ENCODE measurements at places on chromosomes 1 and 21.

DNA sequence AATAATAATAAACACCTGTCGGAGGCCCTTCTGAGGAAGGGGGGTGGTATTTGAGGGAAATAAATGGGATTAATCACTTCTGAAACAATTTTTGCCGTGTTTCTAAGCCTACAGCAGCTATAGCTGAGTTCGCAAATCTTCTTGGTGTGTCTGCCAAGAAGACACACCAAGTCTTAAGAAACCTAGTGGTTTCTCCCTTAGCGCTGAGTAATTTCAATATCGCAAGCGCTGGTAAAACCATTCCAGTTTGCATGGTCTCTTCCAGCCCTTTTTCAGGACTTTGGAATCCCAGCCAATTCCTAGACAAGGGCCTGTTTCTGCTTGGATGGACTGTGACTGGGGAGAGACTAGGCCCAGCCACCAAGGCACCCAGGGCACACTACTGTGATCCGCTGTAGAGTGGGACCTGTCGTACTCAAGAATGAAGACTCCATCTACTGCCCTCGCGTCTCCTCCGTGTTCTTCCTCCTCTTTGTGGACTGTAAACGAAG, 7.5 kb upstream of the LHX8 start:
- H3K27ac ChIP-seq = no peak overlapping the region
- no peaks in the 10 kb centered on the region for H3K36me3 ChIP-seq
- H3K27me3 ChIP-seq = peaks cover 30% of the 10 kb centered on the region
- no peak for DNase-seq
- H3K4me3 ChIP-seq = no peak overlapping the region

DNA sequence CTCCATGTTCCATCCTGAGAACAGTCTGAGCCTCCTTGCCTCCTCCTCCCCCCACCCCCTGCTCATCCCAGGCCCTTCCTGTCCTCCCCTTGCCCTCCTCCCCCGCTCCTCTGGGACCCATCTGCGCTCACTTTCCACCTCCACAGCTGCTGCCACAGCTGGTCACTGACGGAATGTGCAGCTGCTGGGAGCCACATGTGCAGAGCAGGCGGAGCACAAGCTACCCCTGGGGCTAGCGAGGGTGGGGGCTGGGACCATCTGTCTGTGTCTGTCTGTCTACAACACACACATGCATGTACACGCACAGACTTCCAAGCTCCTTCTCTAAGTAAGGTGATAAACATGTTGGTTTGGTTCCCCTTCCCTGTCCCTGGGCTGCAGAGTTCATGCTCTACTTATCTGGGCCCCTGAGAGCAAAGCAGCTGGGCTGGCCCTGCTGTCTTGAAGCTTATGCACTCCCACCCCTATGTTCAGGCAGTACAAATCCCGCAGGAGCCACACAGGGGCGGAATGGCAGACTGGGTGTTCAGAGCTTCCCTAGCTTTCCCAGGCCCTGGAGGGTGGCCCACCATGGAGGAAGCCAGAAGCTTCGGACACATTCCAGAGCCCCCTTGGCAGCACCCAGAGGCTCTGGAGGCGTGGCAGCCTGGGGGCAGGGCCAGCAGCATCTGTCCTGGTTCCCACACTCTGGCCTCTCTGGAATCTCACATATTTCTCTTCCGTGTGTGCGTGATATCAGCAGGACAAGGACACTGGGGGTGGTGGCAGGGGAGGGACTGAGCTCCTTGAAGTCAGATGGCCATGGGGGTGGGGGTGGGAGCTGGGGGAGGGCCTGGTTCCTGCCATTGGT, 7.0 kb upstream of the HEYL start:
- H3K27me3 ChIP-seq = no peaks in the 10 kb centered on the region
- no peaks in the 10 kb centered on the region for H3K4me1 ChIP-seq
- no peak for DNase-seq
- H3K36me3 ChIP-seq = no peaks in the 10 kb centered on the region
- no peak overlapping the region for H3K27ac ChIP-seq

DNA sequence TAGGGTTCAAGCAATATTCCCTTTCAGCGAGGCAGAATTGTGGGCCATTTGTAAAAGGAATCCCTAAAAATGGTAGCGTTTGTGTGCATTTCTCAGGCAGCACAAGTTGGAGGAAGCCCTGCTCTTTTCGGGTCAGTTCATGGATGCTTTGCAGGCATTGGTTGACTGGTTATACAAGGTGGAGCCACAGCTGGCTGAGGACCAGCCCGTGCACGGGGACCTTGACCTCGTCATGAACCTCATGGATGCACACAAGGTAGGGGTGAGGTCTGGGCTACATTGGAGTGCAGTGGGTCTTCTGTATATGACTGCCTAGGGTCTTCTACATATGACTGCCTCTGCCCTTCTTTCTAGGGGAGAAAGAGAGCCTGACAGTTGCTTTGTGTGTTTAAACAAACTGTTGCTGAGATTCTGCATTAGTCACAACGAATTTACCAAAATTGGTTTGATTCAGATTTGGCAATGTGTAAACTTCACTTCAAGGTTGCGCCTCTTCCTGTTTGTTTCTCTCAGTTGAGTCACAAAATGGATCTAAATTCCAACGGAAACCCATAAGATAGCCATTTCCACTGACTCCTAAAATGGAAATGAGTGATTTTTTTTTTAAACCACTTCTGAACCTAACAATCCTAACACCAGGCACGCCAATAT, 40.4 kb upstream of the BMP8A start:
- H3K27me3 ChIP-seq = no peaks in the 10 kb centered on the region
- no peaks in the 10 kb centered on the region for H3K4me1 ChIP-seq

DNA sequence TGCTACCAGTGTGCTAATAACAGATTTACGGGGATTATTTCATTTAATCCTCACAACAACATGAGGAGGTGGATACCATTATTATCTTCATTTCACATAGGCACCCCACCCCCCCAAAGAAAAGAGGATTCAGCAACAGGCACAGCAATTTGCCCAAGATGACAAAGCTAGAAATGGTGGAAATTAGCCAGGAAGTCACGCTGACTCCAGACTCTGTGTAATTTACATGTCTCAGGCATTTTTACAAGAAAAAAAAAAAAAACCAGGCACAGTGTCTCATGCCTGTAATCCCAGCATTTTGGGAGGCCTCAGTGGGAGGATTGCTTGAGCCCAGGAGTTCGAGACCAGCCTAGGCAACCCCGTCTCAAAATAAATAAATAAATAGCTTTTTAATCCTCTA, 37.5 kb upstream of the PRDM2 start:
- H3K4me3 ChIP-seq = no peak overlapping the region
- H3K36me3 ChIP-seq = no peaks in the 10 kb centered on the region
- H3K27me3 ChIP-seq = no peaks in the 10 kb centered on the region

DNA sequence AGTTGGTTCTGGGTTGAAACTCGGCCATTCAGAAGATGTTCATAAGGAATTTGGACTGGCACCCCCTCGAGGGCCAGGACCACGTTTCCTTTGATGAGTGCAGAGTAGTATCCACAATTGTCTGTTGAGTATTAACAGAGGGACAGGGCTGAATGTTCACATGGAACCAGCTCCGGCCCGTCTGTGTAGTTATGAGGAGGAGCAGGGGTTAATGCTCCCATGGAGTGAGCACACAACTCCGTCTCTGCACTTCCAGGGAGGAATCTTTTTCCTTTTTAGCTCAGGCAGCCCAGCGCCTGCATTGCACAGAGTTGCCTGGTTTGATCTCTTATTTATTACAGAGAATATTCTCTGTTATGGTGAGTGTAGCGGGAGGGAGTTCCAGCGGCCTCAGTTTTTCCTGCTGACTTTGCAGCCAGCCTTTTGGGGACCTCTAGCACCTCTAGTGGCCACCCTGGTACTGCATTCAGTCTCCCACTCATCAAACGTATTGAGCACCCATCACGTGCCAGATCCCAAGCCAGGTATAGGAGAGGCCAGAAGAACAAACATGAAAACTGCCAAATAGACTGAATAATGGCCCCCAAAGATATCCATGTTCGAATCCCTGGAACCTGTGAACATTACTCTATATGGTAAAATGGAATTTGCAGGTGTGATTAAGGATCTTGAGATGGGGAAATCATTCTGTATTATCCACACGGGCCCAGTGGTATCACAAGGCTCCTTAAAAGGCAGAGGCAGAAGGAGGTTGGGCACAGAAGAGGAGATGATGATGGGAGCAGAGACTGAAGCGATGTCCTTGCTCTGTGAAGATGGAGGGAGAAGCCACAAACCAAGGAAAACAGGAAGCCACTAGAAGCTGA, 167.7 kb upstream of the CSF3R start:
- H3K36me3 ChIP-seq = no peaks in the 10 kb centered on the region
- H3K27me3 ChIP-seq = peaks cover 11% of the 10 kb centered on the region
- no peak overlapping the region for H3K4me3 ChIP-seq
- H3K4me1 ChIP-seq = no peaks in the 10 kb centered on the region
- H3K27ac ChIP-seq = no peak overlapping the region
- peak; percentile 45 for DNase-seq

DNA sequence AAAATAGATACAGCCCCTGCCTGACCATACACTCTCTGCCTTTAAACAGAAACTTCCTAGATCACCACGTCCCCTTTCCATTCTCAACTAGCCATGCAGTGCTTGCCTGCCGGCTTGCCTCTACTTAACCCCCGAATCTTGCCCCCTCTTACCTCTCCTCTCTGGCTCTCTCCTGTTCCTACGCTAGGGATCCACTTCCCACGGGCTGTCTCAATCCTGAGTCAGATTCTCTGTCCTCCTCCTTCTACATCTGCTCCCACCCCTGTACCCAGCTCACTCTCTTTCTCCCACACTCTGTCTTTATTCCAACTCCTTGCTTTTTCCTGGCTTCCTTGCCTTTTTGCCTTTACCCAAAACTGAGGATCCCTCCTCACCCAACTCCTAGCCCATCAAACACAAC, 29.3 kb downstream of the ATF3 start:
- H3K4me1 ChIP-seq = peaks cover 16% of the 10 kb centered on the region
- H3K27me3 ChIP-seq = peaks cover 7% of the 10 kb centered on the region
- H3K4me3 ChIP-seq = no peak overlapping the region
- H3K27ac ChIP-seq = no peak overlapping the region
- DNase-seq = no peak

DNA sequence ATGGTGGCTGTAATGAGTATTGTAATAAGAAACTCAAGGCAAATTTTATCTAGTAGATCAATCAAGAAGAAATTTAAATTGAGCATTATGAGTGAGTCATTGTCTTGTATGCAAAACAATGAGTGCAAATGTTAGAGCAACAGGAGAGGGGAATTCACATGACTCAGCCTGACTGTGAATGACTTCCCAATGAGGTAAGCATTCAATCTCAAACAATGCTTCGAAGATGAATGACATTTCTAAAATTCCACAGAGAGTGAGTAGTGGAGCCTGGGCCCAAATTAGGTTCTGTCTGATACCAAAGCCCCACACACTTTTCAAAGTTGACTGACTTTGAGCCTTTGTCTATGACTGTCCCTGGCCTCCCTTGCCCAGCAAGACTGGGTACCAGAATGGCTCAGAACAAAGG, 738.0 kb downstream of the PTPRU start:
- H3K4me1 ChIP-seq = no peaks in the 10 kb centered on the region
- H3K36me3 ChIP-seq = no peaks in the 10 kb centered on the region
- no peak for DNase-seq
- no peaks in the 10 kb centered on the region for H3K27me3 ChIP-seq
- H3K27ac ChIP-seq = no peak overlapping the region

DNA sequence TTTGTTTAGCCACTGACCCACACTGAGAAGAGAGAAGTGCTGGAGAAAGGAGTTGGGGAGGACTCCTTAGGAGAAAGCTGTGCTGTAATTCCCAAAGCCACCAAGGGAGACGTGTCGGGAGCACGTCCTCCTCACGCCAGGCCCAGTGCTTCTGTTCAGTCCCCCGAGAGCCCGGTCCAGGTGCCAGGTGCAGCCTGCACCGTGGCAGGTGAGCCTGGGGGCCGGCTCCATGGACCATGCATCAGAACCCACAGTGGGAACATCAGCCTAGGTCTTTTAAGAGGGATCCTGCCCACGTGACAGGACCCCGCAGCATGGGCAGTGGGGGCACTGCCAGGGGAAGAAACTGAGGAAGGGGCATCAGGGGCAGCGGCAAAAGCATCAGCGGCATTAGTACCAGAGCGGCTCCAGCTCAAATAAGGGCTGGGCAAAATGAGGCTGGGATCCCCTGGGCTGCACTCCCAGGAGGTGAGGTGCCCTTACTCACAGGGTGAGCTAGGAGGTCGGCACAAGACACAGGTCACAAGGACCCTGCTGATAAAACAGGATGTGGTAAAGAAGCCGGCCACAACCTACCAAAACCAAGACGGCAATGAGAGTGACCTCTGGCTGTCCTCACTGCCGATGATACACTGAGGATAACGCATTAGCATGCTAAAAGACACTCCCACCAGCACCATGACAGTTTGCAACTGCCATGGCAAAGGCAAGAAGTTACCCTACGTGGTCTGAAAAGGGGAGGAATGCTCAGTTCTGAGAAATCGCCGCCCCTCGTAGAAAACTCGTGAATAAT, 24.6 kb upstream of the PRDM15 start:
- no peak overlapping the region for H3K27ac ChIP-seq
- H3K4me3 ChIP-seq = no peak overlapping the region
- no peaks in the 10 kb centered on the region for H3K27me3 ChIP-seq
- peaks cover 13% of the 10 kb centered on the region for H3K4me1 ChIP-seq

DNA sequence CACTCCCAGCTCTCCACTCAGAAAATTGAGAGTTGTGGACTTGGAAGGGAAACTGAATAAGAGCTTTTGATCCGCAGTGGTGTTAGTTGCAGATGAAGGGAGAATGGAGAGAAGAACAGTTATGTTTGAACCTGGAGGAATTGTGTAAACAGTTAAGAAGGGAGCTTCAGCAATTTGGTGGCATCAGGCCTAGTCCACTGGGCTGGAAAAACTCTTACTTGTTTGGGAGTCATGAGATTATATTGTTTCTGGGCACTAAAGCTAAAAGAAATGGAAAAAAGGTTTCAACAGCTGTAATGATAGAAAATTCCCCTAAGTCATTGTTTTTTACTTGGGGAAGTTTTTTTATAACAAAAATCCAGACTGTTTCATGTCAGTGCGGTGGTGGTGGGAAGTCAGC, 256.1 kb upstream of the C1orf87 start:
- H3K27ac ChIP-seq = no peak overlapping the region
- DNase-seq = no peak
- H3K4me3 ChIP-seq = no peak overlapping the region
- no peaks in the 10 kb centered on the region for H3K4me1 ChIP-seq

GRCh38 chr1:247228133-247228532, 27.7 kb upstream of the VN1R5 start:
- H3K4me1 ChIP-seq = no peaks in the 10 kb centered on the region
- no peaks in the 10 kb centered on the region for H3K36me3 ChIP-seq
- DNase-seq = no peak
- H3K27ac ChIP-seq = no peak overlapping the region
- H3K4me3 ChIP-seq = no peak overlapping the region
- no peaks in the 10 kb centered on the region for H3K27me3 ChIP-seq

All from CD4-positive, CD25-positive, alpha-beta regulatory T cell (primary cell).